ENCODE measurements at places on chromosomes 5 and 9.

GRCh38 chr9:70324963-70325362 is 66.2 kb downstream of the SMC5 start:
- peak; percentile 50 for DNase-seq

GRCh38 chr5:61405511-61406295 is 73.6 kb downstream of the ZSWIM6 start:
- DNase-seq: no peak

- DNase-seq: no peak
These were observed 16.9 kb downstream of the TMEM174 start for GRCh38 chr5:73189871-73190376.

- no peak for DNase-seq
These were observed 29.3 kb downstream of the ASS1 start for GRCh38 chr9:130474106-130474505.

GRCh38 chr9:68781928-68782327 is 76.9 kb downstream of the PIP5K1B start:
- DNase-seq: no peak

GRCh38 chr5:143713047-143714003 is 98.6 kb upstream of the HMHB1 start:
- DNase-seq: no peak

- peak; percentile 56 for DNase-seq
These were observed 2.5 kb downstream of the TLE1 start for GRCh38 chr9:81686614-81687520.

DNA sequence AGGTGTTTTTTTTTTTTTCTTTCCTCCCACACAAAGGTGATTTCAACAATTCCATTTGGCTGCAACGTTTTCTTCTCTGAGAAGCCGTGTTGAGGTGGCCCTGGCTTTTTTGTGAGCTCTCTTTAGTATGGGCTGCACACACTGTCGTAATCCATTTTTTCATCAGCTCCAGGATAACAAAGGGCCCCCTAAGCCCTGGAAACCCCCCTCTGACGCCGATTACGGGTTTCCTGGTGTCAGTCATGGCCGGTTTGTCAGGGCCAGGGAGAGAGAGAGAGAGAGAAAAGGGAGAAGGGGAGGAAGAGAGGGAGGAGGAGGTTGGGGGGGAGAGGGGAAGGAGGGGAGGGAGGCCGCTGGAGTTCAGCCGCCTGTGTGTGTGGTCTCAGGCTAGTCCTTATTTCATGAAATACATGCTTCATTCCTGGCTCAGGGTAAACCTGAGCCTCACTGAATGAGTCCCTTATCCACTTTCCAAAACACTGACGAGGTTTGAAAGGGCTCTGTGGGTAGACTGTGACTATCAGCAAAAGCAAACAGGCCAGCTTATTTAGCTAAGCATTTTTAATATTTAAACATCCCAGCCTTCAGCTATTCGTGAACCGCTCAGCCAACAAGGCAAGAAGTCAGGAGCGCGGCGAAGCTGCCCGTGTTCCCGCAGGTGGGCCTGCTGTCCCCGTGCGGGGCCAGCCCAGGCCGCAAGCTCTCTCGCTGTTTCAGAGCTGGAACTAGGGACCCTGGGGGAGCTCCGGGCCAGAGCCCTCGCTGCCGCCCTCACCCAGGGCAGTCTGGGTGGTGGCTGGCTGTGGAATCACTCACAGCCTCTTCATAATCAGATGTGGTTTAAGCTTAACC is 172.8 kb downstream of the ERCC6L2 start:
- no peak for DNase-seq

- DNase-seq: peak; percentile 8
These were observed 67.0 kb upstream of the DPYSL3 start for GRCh38 chr5:147576646-147577535.

DNA sequence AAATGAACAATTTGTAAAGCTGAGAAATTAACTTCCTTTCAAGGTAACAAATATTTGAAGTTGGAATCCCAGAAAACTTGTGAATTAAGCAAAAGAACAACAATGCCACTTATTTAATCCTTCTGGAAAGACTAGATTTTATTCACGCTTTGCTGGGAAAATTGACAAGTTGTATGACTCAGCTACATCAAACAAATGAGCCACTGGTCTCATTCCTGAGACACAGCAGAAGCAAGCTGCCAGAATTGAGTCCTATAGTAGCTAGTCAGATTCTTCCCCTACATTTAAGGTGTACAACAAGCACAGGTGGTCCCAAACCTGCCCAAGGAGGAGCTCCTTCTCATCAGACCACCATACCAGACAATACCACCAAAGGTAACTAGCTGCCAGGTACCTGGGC is 280.7 kb downstream of the SPOCK1 start:
- no peak for DNase-seq

DNA sequence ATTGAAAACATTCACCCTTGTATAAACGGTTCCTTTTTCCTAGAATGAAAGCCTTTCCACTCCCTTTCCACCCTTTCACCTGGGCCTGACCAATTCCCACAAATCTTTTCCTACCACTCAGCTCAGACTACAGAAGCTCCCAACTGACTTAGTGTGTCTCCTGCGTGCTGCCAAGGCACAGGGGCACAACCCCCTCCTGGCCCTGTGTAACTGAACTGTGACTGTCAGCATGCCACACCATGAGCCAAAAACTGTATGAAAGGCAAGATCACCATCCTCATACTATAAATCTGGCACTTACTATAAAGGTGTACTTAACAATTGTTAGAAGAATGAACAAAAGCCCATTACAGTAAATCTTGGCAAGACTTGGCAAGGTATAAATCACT is 11.5 kb downstream of the NOL8 start:
- no peak for DNase-seq

Measured in inflammatory macrophage treated with lipopolysaccharide for 1 hour (primary cell).